ENCODE measurements at places on chromosomes 5 and 9. TPM values are rescaled to one million over a fixed set of nuclear protein-coding genes. Genes with fewer than 3 reads are reported as not detected.

ARHGEF28 gene
- total RNA-seq = 15.9 TPM

ITK gene
- under 0.01 TPM for total RNA-seq

NR6A1 gene
- 0.14 TPM for total RNA-seq

CDH9 gene
- 0.18 TPM for total RNA-seq

MCIDAS gene
- not detected for total RNA-seq

C5orf46 gene
- not detected for total RNA-seq

TAF1L gene
- total RNA-seq = not detected
